AG04449 (cell line): ENCODE measurements at places on chromosomes 1 and 21.

DNA sequence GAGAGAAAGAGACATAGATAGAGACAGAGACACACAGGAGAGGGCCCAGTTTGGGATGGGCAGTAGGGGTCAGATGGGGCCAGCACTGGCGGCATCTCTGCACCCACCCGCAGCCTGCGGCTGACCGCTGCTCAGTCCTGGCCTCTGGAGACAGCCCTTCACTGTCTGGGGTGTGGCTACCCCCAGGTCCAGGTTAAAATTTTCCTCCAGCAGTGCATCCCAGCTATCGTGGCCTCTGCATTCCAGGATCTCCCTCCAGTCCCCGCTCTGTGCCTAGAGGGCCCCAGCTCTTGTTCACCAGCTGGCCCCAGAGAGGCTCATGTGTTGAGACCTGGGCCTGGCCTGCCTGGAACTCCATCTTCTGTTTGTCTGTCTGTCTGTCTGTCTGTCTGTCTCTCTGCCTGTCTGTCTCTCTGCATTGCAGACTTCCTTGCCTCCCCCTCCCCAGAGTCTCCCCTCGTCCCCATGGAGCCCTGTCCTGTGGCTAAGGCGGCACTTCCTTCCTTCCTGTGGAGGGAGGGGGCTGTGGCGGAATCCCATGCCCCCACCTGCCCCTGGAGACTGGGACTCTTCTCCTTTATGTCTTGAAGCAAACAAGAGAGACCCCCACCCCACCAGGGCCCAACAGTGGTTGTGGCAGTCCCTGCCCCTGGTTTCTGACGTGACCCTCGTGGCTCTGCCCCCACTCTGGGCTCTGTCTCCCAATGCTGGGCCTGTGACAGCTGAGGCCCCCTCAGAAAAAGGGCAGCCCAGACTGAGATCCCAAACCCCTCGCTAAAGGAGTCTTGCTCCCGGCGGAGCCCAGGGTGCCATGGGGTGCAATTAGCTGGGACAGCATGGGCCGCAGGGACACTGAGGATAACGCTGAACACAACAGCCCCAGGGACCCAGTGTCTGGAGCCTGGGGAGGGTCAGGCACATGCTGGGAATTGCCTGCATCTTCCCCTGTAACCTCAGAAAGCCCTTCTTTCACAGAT is 241.8 kb downstream of the NPHP4 start:
- no peak for DNase-seq

DNA sequence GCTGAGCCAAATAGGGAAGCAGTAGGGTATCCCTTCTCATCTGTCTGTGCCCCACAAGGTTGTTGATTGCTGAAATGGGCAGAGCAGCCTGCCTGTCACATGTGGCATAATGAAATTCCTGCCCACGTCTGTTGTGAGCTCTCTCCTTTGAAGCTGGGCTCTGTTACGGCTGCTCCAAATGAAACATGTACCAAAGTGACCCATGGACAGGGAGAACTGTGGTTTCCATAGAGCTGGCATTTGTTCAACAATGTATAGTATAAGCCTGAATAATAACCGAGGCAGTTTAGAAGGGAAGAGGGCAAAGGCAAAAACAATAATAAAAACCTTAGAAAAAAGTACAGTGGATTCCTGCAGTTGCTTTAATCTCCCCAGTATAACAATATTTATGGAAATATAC is 149.7 kb downstream of the LYPLAL1 start:
- no peak for DNase-seq

- no peak for DNase-seq
These were observed 98.9 kb downstream of the LYST start for GRCh38 chr1:235767795-235768194.

DNA sequence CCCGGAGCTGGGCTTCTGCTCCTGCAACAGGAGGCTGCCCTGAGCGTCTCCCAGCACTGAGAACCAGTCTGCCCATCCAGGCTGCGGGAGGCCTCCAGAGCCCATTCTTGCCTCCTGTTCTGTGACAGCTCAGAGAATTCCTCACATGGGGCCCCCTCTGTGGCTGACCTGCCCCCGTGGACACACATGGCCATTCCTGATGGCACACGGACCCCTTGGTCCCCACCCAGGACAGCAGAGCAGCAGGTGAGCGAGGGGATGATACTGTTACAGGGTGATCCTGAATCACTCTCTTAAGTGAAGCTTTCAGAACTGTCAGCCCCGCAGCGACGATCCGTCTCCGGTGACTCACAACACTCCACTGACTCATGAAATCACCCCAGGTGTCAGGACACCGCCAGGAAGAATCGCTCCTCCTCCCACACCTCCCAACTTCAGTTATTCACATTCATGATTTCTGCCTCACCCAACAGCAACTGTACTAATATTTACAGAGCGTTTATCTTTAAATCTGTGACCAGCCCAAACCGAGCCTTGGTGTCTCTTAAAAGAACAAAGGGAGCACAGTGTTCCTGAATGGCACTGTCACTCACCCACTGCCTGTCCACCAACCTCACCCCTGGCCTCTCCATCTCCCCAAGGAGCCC is 22.5 kb downstream of the CHD5 start:
- no peak for DNase-seq

- no peak for DNase-seq
These were observed 2.1 kb downstream of the SLAMF6 start for GRCh38 chr1:160520999-160521398.

DNA sequence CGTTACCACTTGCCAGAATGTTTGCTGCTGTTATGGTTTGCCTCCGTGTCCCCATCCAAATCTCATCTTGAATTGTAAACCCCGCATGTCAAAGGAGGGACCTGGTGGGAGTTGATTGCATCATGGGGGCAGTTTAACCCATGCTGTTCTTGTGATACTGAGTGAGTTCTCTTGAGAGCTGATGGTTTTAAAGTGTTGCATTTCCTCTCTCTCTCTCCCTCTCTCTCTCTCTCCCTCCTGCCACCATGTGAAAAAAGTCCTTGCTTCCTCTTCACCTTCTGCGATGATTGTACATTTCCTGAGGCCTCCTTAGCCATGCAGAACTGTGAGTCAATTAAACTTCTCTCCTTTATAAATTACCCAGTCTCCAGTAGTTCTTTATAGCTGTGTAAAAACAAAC is 44.4 kb downstream of the CFHR5 start:
- DNase-seq = no peak

DNA sequence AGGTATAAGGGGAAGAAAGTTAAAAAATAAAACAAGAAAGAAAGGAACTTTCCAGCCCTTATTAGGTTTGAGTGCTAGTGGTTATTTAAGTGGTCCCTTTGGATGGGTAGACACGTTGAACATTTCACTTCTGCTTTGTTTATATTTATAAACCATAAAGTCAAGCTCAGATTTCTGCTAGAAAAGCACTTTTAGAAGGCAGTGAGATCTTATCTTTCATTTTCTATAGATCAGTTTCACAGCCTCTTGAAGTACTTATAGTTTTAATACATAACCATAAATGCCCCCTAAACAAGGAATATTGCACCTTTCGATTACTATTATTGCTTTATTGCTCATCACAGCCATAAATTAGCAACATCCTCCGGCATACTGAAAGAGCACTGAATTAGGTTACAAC is 446.8 kb upstream of the PLXNA2 start:
- no peak for DNase-seq

GRCh38 chr1:35188578-35189392 is 4.2 kb downstream of the SFPQ start:
- no peak for DNase-seq

- DNase-seq = no peak
These were observed 1.2 kb downstream of the MCOLN2 start for GRCh38 chr1:84995484-84996334.

DNA sequence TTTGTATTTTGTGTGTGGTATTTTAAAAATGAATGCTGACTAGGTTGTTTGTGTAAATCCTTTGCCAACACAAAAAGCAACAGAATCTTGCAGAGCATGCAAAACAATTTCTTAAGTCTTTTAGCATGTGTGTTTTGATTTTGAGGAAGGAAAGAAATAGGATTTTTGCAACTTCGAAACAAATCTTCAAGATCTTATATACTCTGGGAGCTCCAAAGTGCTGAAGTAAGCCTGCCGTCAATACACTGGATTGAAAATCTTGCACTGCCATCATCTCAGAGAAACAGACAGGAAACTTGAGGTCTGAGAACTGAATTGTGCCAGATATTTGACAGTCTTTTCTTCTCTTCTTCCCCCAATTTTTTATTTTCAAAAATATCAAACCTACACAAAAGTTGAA is 29.3 kb upstream of the DISP1 start:
- no peak for DNase-seq

DNA sequence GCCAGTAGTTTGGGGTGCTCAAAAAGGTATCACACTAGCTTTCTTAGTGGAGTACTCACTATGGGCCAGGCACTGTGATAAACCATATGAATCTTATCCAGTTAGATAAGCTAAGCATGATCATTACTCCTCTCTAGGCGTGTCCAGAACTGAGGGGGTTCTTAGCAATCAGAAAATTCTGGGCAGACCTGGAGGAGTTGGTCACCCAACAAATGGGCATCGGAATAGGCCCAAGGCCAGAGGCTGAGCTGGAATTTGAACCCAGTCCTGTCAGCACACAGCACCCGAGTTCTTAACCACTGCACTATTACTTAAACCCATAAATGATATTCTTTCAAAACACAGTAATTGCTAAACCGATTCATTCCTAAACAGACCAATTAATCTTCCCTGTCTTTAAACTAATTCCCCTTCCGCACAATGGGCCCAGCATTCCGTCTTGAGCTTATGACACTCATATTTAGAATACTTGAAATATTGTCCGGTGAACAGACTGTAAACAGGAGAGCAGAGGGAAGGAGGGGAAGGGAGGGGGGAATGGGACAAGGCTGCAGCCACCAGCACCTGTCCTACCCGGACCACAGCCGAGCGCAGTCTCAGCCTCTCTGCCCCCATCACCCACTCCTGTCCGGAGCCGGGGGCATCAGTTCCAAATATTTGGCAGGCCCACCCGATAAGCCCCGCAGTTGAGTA is 113.0 kb upstream of the GADD45A start:
- DNase-seq = no peak
